ENCODE measurements at places on chromosomes 5 and 9.
A peak's percentile ranks its signal among the peaks of the same experiment; 100 is the strongest.

DNA sequence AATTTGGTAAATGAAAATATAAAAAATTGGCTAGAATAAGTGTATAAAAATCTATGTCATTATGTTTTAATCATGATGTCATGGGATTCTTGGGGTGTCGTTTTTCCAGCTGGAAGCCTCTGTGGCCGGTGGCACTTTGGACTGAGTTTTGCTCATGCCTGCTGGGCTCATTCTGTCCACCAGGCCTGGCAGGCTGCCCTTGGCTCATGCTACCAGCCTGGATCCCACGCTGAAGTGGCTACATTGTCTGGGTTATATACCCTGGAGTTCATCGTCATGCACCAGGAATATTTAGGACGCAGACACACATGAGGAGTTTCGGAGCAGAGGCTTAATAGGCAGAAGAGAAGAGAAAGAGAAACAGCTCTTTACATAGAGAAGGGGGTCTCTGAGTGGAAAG is 1913.7 kb upstream of the WWC1 start:
- DNase-seq = no peak

DNA sequence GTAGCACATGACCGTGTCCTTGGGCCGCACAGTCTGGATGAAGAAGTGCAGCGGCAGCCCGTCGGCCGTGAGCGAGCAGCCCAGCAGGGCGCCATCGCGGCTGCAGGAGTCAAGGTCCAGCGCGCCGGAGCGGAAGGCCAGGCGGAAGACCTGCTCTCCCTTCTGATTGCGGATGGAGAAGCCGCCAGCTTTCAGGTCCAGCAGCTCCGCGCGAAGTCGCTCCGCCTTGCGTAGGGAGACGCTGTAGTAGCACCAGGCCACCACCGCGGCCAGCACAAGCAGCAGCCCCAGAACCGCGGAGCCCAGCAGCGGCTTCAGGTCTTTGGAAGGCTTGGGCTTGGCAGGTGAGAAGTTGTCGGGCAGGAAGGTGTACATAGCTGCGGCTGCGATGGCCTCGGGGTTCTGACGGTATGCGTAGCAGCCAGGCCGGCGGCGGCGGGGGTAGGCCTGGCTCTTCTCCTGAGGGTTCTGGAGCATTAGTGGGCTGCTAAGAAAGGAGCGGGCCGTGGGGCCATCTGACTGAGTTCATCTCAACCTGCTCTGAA is 4.2 kb downstream of the MYORG start:
- no peak for DNase-seq

GRCh38 chr5:54455413-54456157 is at the start of gene HSPB3:
HSPB3 (plus strand) TSS chr5:54455699; CDS start chr5:54455790, 91 bp downstream.
- no peak for DNase-seq

DNA sequence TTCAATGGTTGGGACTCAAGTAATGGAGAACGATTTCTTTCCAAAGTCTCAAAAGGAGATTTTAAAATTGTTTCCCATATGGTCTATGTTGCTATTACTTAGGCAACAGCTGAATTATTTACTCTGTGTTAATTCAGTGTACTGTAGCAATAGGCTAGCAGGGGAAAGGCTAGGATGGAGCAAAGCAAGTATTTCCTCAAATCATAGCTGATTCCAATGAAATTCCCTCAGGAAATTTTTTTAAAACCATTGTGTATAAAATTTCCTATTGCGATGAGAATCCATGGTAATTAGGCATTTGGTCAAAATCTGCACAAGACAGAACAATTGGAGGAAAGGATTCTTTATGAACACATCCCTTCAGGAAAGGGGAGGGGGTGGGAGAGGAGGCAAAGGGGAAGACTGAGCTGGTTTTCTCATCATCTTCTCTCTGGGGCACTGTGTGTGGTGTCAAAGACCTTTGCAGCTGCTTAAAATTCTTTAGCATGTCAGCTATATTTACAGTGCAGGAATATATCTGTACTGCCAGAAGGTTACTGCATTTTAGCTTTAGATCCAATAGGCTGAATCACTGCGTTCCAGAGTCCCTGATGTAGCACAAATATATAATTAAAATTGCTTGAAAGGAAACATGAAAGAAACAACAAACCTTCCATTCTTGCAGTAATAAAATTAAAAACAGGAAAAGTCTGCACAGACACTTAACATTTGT is 95.3 kb downstream of the ZNF608 start:
- no peak for DNase-seq

DNA sequence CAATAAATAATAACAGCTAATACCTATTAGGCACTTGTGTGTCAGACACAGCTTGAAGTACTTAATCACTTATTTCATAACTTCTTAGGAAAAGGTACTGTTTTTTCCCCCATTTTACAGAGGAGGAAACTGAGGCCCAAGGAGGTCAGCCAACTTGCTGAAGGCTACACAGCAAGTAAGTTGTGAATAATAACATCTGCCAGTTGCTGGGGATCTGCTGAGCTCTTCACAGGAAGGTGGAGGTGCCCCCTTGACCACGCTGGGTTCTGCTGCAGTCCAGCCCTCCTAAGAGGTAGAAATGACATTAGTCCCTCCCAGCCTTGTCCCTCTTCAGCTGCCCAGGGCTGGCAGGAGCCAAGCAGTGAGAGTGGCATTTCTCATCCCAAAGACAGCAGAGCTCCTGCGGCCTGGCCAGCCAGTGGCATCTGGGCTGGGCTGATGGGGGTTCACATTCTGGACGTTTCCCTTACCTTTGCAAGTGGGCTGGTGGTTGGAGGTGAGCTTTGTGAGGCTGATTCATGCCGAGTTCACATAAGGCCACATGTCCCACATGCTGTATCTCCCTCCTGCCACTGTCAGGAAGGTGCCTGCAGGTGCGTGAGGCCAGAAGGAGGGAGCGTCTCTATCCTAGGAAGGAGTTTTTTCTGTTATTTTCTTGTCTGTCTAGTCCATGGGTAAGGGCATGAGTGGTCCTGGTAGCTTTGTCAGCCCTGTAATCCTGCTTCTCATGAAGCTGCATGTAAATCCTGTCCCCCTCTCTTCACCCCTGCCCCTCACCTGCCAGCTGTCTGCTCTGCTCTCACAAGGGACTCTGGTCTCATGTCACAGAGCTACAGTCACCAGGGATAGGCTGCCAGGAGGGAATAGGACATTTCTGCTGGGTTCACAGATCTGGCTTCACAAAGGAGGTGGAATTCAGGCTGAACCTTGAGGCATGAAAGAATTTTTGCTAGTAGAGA is 171.7 kb downstream of the MACROH2A1 start:
- no peak for DNase-seq

GRCh38 chr5:147901599-147902039 is 4.7 kb downstream of the C5orf46 start:
- no peak for DNase-seq

GRCh38 chr5:107461770-107462169 is 209.0 kb downstream of the EFNA5 start:
- no peak for DNase-seq

DNA sequence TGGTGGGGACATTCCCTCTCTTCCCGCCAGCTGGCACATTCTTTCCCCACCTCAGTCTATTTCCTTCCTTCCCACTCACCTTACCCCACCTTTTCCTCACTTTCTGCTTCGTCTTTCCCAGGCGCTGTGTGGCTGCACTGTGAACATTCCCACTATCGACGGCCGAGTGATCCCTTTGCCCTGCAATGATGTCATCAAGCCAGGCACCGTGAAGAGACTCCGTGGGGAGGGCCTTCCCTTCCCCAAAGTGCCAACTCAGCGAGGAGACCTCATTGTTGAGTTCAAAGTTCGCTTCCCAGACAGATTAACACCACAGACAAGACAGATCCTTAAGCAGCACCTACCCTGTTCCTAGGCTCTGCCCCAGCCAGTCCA is 7.3 kb downstream of the DNAJB5 start:
- no peak for DNase-seq

DNA sequence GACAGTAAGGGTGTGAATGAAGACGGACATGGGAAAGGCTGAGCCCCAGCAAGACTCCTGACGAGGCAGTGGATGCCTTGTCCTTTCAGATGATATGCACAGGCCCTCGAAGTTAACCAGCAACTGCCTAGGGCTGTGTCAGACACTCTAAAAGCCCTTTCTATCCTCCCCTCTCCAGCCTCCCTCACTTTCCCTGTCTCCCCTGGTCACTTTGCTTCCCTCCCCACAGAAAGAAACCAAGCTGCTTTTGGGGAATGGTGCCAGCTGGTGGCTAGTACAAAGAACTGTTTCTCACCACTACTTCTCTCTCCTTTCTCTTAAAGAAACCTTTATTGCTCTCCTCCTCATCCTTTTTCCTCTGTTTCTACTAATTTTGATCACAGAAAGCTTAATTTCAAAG is 21.4 kb downstream of the LHFPL2 start:
- DNase-seq = no peak

DNA sequence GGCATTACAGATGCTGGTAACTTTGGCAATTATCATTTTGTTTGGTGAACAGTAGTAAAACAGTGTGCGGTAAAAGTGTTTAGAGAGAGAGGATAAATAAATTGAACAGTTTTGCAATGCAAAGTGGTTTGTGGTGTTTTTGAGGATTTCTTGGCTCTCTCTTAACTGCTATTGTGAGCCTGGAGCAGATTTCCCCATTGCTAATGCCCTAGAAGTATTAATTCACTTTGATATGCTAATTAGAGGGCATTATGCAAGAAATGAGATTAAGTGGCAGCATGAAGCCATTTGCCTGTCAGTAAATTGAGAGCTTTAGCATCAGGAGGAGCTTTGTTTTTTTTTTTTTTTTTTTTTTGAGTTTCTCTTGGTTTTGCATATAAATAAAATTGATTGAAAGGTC is 8.2 kb downstream of the PBX3 start:
- no peak for DNase-seq

DNA sequence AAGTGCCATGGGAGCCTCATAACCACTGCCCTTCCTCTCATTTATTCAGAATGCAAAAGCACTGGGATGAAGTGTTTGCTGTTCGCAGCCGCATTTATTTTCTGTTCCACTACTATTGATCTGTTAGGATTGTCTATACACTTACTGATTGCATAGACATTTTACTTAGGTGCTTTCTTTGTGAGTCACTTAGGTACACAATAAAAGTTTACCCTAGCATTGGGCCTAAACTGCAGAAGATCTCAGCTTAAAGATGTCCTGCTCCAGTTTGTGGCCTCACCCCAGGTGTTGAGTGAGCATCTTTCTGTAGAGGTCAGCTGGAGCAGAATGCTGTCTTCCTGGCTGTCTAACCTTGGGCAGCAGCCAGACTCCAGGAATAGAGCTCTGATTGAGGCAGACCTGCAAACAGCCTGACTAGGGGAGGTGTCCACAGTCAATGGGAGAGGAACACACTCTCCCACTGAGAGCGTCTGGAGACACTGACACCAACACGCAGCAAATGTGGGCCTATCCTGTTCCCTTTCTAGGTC is 54.0 kb downstream of the GPR21 start:
- DNase-seq = no peak

GRCh38 chr5:37721447-37721871 is 118.4 kb downstream of the GDNF start:
- DNase-seq = peak; percentile 73

All from GM12865 (cell line).